Upper lobe of left lung (tissue), 6 donors: ENCODE measurements at places on chromosomes 2 and 18. TPM values are rescaled to one million over a fixed set of nuclear protein-coding genes. Genes with fewer than 3 reads are reported as not detected.

The EPB41L3 gene
- 65.5 TPM for total RNA-seq

The TCF4 gene
- 92.2 TPM for total RNA-seq

The CXCR2 gene
- 15.6 TPM for total RNA-seq

The ARMC9 gene
- 58.4 TPM for total RNA-seq

The NFATC1 gene
- 13.6 TPM for total RNA-seq

The GAL3ST2 gene
- total RNA-seq, result not detected

The KCNJ3 gene
- not detected for total RNA-seq
